NCI-H526 (cell line): ENCODE measurements at places on chromosomes 7 and 10.
A peak's percentile ranks its signal among the peaks of the same experiment; 100 is the strongest.

DNA sequence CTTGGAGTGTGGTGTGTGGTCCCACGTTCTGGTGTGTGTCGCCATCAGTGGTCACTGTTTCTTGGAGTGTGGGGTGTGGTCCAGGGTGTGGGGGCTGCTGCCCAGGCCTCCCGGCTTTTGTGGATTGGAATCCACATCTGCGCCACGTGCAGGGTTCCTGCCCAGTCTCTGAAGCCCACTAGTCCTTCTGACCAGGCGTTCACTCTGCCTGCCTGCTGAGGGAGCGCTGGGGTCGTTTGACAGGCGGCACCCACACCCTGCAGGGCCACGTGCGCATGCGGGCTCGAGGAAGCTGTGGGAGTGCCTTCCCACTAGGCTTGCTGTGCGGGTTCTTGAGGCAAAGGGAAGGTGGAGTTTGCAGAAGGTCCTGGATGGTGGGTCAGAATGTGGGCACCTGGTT lies 51.4 kb downstream of the INPP5A start:
- no peak for DNase-seq

DNA sequence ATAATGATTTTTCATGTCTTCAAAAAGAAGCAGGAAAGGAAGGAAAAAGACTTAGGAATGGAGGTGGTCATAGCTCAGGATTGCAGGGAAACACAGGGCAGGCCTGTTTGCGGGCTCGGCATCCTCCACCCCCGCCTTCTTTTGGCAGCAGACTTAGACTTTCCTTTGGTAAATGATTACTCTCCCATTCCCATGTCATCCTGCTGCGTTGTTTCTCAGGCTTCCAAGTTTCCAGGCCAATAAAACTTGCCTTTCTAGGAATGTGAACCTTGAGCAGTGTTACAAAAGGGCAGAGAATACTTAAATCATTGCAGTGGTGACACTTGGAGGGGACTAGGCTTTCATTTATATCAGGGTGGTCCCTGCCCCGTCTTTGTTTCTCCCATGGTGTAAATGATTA lies 34.0 kb upstream of the DGKB start:
- no peak for DNase-seq

DNA sequence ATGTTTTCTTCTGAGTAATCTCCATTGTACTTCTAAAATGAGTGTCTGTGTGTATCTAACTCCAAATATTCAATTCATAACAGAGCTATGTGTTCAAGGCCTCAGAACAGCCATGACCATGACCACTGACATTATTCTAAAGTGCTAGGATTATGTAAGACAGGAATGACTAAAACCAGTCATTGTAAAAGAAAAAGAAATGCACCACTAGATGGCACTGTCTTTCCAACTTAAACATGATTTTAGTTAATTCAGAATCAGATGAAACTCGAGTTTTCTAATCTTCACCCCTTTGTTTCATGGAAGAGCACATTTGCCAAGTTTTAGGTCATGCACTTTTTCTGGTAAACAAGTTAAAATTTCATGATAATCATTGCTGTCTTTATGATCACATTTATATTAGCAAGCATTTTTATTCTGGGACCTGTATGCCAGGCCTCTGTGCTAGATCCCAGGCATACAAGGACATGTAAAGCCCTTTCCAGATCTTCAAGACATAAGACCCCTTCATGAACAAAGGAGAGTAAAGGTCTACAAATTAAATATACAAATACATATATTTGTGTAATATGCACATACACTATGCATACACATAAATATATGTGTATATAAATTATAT lies 26.1 kb upstream of the RSU1 start:
- peak; percentile 13 for DNase-seq

- DNase-seq = no peak
These were observed 74.0 kb downstream of the DOCK4 start for GRCh38 chr7:112132051-112132694.

- DNase-seq = no peak
These were observed 1.0 kb downstream of the BEND7 start for GRCh38 chr10:13527864-13528122.

GRCh38 chr7:11177793-11178192 lies 204.1 kb downstream of the PHF14 start:
- DNase-seq = no peak

DNA sequence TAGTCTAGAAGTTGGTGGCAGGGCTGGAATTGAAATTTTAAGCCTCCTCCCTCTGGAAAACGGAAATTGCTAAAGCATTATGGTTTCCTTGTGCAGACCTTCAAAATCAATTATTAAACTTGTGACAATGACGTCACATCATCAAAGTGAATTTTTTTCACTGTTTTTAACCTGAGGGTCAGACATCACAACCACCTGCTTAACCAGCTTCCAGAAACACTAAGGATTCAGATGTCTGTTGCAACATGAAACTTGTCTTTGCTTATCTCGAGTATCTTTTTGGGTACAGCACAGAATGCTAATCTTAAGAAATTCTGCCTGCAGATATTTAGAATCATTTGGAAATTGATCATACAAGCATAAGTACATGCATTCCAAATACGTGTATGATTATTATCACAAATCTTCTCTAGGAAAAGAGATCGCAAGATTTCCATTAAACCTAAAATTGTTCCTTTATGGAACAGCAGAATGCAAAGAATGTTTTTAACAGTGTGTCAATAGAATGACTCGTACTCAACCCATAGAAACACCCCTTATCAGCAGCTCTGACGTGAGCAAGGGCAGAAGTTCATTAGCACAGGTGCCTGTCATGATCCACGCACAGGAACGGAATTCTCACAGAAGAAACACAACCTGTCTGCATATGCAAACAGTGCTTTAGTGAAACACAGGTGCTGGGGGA lies 4.1 kb upstream of the GTPBP4 start:
- no peak for DNase-seq

- no peak for DNase-seq
These were observed 299.9 kb upstream of the LRRTM3 start for GRCh38 chr10:66625709-66626590.

DNA sequence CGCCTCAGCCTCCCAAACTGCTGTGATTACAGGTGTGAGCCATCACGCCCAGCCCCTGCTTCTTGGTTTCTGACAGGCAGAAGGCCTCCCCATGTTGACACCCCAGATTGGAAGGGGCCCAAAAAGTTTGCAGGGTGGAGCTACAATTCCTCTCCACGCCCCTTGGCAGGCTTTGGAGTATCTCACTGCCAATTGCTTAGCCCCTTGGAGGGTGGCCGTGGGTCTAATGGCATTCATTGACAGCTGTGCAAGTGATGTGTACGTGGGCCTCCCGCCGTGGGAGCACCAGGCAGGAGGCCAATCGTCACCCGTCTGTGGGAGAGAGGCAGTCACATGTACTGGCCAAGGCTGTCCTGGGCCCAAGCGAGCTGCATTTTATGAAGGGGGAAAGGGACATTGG lies 73.7 kb upstream of the PPIF start:
- DNase-seq = no peak

DNA sequence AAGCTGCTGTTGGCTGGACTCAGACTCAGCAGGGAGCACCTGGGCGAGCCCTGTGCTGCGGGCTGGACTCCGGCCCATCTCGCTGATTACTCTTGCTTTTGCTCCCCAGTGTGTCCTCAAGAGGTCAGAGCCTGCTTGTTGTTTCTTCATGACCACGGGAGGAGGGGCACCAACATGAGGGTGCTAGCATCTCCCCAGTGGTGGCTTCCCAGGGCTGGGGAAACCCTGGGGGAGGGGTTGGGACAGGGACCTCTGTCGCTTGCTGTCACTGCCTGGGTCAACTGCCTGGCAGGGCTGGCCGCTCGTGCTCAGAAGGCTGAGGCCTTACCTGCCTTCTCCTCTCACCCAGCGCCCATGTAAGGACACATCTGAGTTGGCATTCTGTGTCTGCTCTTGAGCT lies 152.3 kb upstream of the SHH start:
- DNase-seq = no peak

- no peak for DNase-seq
These were observed 3.2 kb downstream of the AMZ1 start for GRCh38 chr7:2691011-2691707.

- no peak for DNase-seq
These were observed 34.0 kb upstream of the CCDC7 start for GRCh38 chr10:32411797-32412498.

DNA sequence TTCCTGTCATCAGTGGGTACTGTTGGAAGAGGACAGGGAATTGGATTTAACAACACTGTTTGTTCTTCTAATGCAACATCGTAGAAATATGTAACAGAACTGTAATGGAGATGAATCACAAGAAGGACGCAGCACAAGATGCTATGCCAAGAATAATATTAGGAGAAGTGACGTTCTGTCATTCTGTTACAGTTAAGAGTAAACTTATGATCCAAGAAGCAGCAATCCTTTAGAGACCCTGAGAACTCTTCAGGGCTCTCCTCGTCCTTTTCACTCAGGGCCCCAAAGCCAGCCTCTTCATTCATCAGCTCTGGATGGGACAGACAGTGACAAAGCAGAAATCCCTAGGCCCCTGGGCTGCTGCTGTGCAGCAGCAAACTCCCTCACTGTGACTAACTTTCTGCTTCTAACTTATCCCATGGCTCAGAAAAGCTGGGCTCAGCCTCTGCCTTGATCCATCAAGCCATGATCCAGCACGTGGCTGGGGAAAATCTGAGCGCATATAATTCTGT lies 8.7 kb upstream of the IL6 start:
- DNase-seq = no peak

- no peak for DNase-seq
These were observed 134.8 kb downstream of the CUL2 start for GRCh38 chr10:34955391-34955790.

DNA sequence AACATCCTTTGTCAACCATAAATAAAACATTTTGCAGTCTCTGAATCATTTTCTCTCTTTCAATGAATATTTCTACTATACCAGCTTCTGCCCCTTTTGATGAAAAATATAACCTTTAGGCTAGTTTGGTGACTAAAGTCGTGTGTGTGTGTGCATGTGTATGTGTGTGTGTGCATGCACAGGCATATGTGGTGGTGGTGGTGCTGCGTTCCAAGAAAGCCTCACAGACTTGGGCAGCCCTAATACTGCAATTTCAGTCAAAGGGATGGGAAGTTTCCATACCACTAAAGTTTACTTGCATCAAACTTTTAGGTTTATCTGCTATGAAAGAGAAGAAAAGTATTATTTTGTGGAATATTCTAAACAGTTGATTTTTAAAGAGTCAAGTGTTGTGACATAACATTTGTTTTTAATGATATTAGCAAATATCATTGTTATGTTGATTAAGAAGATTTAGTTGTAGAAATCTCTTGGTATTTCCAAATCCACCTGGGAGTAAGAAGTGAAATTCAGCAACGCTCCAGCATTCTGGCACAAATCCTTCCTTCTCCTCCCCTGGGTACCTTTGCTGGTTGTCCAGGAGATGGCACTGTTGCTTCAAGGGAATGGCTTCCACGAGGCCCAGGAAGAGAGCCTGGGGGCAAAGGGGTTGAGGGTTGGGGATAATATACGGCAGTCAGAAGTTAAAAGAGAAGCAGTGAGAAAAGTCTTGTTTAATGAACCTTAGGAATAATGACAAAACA lies 41.5 kb downstream of the ASB4 start:
- DNase-seq = peak; percentile 80

DNA sequence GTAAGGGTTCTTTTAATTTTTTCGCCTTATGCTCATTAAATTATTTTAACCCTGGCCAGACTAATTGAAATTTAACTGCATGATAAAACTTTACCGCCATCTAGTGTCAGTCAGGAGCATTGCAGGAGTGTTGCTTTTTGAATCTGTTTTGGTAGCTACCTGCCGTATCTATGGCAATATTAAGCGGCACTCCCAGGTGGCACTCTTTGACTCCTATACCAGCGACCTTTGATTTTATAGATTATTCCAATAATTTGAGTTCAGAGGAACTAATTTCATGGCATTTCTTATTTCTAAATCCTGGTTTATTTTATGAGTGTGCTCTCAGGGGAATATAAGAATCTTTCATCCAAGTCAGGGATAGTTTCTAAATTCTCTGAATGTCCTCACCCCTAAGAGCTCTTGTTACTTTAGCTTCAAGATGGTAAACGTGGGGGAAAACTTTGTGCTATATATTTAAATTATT lies 198.9 kb downstream of the REEP3 start:
- peak; percentile 54 for DNase-seq

DNA sequence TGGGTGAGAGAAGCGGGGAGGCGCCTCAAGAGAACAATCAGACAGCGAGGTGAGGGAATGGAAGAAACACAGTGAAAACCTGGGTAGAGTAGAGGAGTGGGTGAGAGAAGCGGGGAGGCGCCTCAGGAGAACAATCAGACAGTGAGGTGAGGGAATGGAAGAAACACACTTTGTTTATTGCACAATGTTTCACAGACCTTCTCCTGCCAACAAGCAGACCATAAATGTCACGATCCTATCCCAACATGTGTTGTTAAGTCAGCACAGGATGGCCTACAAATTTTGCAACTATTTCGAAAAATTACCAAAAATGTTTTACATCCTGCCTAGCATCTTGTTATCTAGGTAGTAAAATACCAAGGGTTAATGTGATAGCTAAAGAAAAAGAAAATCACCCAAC lies 115.3 kb downstream of the JAZF1 start:
- no peak for DNase-seq

GRCh38 chr10:44662051-44662450 lies 249.1 kb upstream of the TMEM72 start:
- DNase-seq = no peak

DNA sequence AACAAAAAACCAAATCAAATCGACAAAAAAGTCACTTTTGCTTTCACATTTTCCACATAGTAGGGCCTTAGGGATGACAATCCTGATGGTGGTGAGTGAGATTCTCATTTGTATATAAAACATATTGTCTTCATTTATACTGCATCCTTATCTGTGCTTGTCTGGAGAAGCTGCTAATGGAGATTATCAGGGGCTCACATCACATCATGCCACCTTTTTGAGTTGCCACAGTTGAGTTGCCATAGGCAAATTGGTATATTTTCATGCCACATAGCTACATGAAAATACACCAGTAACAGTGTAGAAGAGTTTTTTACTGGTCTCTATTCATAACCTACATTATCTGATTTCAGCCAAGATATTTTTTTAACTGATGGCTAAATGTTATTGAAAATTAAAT lies 85.3 kb downstream of the CNTNAP2 start:
- DNase-seq = no peak

DNA sequence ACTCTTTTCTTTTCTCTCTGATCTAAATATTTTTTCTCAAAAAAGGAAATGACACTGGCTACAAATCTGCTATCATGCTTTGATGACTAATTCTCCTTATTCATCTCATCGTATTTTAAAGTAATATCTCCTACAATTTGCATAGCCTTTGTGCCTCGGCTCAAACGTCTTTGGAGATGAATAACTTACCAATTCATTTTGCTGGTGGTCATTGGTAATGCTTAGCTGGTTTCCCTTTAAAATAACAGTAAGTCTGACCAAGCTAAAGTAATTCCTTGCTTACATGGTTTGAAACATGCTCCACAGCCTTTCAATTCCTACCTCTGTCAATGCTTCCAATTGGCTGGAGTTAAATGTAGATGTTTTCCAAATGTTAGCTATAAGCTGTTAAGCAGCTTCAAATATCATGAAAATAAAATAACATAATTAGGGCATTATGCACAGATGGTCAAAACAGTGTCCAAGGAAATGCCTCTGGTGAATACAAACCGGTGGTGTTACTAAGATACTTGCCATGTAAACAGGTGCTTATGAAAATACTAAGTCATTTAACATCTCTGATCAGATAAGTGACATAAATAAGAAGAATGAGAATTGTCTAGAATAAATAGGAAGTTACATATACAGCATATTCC lies 435.0 kb downstream of the POM121L12 start:
- DNase-seq = no peak
